ENCODE measurements at places on chromosomes 16 and 17.

GRCh38 chr17:16947470-16947869, 24.4 kb downstream of the TNFRSF13B start:
- no peak for DNase-seq

- no peak for DNase-seq
Measured at GRCh38 chr17:57696050-57696449, 49.0 kb downstream of the CCDC182 start.

- no peak for DNase-seq
Measured at GRCh38 chr16:66746048-66746447, 5.4 kb downstream of the DYNC1LI2 start.

DNA sequence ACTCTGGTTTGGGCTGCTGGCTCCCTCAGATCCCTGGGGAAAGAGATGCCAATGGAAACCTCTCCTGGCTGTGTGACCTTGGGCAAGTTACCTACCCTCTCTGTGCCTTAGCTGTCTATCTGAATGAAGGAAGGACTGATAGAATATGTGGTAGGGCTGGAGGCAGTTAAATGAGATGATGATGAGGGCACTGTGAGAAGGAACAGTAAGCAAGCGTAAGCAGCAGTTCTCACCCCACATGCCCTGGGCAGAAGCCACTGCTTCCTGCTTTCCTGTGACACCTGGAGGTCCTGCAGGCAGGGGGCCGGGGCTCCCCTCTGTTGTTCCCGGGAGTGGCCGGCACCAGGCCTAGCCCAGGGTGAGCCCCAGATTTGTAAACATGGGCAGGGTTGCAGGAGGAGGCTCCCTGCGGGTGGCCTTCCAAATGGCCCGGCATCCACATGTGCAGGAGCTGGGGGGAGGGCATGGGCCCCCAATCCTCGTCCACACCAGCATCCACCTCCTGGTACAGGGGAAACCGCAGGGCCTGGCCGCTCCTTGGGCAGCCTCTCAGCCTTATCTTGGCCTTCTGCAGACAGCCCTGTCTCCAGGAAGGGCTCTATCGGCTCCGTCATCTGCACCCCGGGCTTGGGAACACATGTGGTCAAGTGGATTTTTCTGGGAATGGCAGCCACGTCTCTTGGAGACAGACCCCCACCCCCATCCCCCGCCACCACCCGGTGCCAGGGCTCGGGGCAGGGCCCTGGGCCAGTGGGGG, 235.6 kb upstream of the GSE1 start:
- no peak for DNase-seq

DNA sequence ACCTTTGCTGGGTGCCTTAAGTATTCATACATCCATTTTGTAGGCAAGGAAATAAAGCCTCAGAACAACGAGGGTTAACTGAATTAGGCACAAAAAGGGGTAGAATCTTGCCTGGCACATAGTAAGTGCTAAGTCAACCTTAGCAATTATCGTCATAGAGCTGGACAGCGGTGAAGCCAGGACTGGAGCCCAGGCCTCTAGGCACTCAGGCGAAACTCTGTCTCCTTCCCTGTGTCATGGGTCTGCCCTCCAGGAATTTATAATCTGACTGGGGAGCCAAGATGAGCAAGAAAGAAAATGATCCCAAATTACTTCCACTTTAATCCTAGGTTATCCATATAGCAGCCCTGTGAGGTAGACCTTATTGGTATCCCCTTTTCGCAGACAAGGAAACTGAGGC, 61.4 kb downstream of the KATNIP start:
- DNase-seq = no peak

DNA sequence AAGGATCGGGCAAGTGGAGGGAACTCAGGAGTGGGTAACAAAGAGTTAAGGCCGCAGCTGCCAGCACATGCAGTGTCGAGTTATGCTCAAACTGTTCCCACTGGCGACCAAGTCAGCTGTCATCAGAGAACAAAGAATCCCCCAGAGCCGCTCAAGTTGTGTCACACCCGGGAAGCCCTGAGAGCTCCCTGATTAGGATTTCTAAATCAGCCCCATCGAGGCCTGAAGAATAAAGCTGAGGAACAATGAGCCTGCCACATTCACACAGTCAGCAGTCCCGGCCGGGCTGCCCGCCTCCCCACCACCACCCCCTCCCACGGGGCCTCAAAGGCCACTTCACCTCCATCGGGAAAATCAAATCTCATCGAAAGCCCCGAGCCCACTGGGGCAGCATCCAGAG, 84.5 kb downstream of the SOX9 start:
- DNase-seq = no peak

GRCh38 chr17:17322516-17323510, 19.6 kb downstream of the NT5M start:
- DNase-seq = no peak

DNA sequence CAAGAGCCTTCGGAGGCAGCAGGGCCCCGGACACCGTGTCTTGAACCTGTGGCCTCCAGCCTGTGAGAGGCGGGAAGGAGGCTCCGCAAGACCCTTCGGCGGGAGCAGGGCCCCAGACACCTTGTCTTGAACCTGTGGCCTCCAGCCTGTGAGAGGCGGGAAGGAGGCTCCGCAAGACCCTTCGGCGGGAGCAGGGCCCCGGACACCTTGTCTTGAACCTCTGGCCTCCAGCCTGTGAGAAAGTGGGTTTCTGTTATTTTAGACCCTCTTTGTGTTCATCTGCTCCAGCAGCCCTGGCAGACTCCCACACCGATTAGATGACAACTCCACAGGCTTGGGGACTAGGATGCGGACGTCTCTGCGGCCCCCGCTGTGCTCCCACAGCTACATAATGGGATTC, 30.0 kb downstream of the FBXO31 start:
- DNase-seq = no peak

DNA sequence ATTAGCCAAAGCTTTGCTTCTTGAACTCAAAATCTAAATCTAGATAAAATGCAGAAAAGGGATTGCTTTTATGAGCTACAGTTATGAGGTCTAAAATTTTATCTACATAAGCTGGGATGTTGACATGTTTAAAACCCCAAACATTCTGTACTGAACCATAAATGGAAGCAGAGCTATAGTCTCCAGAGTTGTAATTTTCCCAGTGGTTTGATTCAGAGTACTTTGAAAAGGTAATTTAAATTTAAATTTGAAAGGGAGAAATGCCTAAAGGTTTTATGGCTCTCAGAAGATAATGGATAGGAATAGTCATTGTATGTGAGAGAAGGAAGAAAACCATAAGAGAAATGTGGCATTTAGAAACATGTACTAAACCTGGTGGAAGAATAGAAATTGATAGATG, 163.2 kb downstream of the PPM1E start:
- DNase-seq = no peak

GRCh38 chr16:15427648-15428239, 6.6 kb upstream of the BMERB1 start:
- peak; percentile 23 for DNase-seq

GRCh38 chr16:3503523-3503922, 2.7 kb downstream of the CLUAP1 start:
- DNase-seq = no peak

DNA sequence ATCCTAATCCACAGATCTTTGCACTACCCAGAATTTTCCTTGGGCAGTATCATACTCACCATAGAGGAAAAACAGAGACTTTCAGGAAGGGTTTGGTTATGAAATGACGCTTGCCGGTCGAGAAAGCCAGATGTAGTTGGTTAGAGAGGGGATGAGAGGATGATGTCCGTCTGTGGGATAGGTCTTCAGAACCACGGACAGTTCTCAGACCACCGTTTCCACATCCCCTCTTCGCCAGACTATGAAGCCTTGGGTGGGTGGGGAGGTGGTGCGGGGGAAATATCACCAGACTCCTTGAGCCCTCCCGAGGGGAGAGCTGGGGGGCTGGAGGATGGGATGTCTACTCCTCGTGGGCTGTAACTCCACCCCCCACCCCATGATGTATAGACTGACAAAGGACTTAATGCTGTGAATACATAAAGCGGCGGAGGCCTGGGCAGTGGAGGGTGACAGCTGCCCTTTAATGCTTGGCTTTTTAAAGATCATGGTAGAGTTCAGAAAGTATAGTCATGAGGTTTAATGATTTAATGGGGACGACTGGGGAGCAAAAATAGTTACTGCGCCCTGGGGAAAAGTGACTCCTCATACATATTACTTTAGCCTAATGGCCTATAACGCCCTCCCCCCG, 96.6 kb downstream of the MRM1 start:
- no peak for DNase-seq

DNA sequence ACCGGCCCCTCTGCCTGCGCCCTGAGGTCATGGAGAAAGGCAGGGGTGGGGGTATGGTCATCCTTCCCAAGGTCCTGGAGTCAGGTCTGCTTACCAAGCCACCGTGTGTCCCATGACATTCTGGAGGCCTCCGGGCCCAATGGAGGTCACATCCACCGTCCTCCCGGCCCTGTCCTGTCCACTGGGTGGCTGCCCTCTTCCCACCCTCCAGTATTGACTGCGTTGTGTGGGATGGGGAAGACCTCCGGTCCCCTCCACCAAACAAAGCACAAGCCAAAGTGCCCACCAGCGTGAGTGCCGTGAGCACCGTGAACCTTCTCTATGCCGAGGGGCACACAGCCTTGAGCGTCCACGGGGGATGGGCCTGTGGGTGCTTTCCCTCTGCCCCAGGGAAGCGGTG, 37.2 kb downstream of the LMF1 start:
- DNase-seq = no peak

- DNase-seq = no peak
Measured at GRCh38 chr17:17768424-17769088, 68.2 kb downstream of the SREBF1 start.

DNA sequence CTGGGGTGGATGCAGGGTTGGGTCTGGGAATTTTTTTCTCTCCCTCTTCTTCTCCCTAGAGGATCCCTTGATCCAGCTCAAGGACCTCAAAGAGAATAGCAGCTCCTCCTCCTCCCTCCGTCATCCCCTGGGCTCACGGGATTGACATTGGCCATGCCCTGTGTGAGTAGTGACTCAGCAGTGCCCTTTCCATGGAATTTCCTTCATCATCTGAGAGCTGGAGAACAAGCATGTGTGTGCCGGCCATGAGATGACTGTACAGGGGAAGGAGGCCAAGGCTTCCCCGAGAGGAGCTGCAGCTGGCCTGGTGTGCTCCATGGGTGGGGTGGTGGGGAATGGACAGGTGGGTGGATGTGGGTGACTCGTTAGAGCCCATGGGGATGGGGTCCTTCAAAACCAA, 8.9 kb upstream of the WSCD1 start:
- DNase-seq = no peak

DNA sequence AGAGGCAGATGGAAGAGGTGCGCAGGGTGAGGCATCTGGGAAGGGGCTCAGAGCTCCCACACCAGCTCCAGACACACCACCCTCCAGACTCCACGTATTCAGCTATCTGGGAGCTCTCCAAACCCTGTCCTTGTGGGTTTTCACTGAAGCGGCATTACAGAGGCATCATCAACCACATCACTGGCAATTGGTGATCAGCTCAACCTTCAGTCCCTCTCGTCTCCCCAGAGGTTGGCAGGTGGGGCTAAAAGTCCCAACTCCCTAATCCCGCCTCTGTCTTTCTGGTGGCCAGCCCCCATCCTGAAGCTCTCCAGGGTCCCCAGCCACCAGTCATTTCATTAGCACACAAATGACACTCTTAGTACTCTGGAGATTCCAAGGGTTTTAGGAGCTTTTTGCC, 123.9 kb downstream of the KCNJ12 start:
- no peak for DNase-seq

- no peak for DNase-seq
Measured at GRCh38 chr16:2199621-2200139, 3.3 kb upstream of the CASKIN1 start.

DNA sequence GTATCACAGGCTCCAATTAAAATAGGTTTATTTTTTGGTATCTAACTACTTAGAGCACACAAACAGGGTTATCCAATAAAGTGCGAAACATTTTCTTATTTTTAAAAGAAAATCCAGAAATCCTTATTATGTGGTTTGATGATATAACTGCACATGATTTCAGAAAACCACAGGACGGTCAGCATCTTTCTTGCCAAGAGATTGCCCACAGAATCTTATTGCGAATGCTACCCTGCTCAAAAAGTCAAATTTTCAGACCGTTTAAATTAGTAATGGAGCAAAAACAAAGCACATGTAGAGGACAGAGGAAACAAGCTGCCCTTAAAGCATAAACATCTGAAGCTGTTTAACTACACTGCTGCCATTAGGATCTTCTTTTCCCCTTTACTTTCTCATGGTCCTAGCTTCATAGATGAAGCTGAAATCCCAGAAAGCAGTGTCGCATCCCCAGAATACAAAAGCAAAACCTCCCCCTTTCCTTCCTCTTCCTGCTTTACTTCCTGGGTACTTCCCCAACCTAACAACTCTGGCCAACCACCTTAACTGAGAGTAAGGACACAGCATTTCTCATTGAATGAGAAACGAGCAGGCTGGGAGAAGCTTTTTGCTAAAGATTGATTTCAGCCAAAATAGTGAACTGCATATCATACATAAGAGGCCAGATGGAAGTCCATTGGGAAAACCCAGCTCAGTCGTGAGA, 43.7 kb downstream of the CMTM4 start:
- DNase-seq = no peak

DNA sequence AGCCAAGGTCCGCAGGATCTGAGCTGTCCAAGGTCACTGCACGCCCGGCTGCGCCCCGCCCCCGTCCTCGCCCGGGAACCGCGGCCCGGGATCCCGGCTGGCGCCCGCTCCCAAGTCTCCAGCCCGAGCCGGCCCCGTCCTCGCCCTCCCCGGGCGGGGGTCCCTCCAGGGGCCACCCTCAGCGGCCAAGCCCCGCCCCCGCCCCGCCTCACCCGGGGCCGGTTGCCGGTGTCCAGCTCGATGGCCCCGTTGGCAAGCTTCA, 216 bp downstream of the VPS9D1 start:
- no peak for DNase-seq

- DNase-seq = no peak
Measured at GRCh38 chr16:89863741-89864526, 9.5 kb upstream of the TCF25 start.

- DNase-seq = no peak
Measured at GRCh38 chr16:49634235-49635008, 221.5 kb downstream of the ZNF423 start.

DNA sequence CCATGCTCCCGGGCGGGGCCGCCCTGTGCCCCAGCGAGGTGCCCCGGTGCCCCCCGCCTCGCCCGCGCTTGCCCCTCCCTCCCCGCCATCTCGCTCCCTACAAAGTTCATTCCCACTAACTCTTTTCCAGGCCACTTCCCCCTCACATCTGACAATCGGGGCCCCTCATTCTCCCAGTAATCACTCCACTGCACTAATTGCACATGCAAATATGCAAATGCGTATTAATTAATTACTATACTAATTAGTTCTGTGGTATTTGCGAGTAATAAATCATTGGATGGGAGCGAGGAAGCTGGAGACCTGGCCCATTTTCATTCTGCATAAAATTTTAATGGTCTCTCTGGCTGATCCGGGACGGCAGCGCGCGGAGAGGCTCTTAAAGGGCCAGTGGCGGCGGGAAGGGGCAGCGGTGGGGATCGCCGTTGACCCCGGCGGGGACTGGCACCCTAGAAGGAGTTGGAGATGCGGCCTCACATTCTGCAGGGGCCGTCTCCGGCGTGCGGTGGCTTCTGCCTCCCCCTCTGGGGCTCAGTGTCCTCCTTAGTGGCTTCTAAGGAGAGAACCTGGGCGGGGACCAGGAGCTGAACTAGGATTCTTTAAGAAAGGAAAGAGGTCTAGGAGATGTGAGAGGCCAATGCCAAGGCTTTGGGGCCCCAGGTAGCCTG, 8.4 kb upstream of the PPP1R1B start:
- no peak for DNase-seq

GRCh38 chr17:61451538-61452300, 503 bp upstream of the TBX4 start:
- no peak for DNase-seq

All from SW 1271 (cell line).